ENCODE measurements at places on chromosomes 3 and 15.

- DNase-seq: no peak
Measured at GRCh38 chr15:96054621-96055020, 275.9 kb upstream of the NR2F2 start.

GRCh38 chr3:119800844-119801243 is 18.9 kb downstream of the NR1I2 start:
- no peak for DNase-seq

- no peak for DNase-seq
Measured at GRCh38 chr3:13947912-13948311, 68.0 kb upstream of the WNT7A start.

DNA sequence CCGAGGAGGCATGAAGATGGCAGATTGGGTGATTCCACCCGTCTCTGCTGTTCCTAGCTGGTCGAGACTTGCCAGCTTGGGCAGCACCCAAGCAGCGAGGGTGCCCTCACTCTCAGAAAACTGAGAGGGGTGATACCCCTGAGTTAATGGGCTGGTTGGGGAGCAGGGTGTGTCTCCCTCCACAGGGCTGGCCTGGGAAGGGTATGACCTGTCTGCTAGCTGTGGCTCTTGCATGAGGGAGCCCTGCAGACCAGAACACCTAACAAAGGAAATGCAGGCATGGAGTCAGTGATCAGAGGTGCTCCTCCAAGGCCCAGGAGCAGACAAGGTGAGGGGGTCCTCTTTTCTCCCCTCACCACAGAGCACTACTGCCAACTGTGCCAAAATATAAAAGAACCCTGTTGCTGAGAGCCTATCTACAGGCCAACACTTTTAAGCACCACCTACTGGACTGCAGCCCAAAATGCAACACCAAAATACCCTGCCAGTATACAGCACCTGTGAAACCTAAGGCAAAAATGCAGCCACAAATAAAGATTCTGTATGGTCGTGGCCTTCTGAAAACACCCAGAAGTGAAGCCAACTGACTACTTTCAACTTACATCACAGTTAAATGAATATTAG is 35.8 kb upstream of the PPM1L start:
- DNase-seq: no peak

- DNase-seq: peak; percentile 54
Measured at GRCh38 chr3:117790235-117790987, 1080.8 kb downstream of the TUSC7 start.

DNA sequence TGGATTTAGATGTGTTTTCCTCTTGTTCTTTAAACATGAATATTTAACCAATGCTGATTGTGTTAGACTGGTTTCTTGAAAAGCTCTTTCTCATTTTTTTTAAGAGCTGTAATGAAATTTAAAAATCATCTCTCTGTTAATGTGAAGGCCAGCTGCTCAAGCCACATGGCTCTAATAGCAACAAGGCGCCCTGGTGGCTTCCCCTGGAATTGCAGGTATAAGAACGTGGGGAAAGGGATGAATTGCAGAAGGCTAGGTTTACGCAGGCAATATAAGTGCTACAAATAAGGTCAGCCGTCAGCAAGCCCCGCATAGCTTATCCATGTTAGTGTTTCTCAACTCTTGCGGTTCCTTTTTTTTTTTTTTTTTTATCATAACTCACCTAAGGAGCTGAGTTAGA is 108.5 kb downstream of the SAMMSON start:
- no peak for DNase-seq

- no peak for DNase-seq
Measured at GRCh38 chr15:80252121-80252518, at the start of gene CTXND1. Gene CTXND1, minus strand, starts transcription at chr15:80252213. Its CDS starts 50,264 bp downstream, at chr15:80201949.

- peak; percentile 28 for DNase-seq
Measured at GRCh38 chr3:11287404-11287803, 15.2 kb downstream of the ATG7 start.

DNA sequence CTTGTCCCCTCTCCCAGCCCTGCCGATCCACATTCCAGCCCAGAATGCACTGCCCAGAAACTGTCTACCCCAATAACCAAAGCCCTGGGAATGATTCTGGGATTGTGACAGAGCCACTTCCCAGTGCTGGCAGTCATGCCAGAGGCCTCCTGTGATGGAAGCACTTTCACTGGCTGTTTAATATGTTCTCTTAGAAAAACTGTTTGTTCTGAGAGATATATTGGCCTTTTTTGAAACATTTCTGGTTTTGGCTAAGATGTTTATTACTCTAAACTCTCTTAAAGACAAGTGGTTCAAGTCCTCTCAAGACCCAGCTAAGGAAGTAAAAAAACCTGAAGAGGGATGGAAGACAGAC is 74.0 kb upstream of the HACD2 start:
- DNase-seq: no peak

- DNase-seq: no peak
Measured at GRCh38 chr3:27900316-27900715, 178.2 kb upstream of the EOMES start.

DNA sequence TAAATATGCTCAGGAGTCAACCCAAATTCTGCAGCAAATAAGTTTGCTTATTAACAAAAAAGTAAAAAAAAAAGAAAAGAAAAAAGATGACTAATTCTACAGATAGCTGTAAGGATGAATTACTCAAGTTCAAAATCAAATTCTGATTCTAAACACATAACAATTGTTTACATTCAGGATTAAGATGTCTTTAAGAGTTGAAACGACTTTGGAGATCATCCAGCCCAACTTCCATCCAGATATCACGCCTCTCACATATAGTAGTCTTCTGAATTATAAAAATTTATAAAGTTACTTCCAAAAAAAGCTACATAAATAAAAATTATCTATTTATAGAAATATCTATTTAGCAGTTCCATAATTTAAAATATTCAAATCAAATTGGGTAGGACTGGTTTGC is 39.8 kb downstream of the GYG1 start:
- DNase-seq: no peak

GRCh38 chr3:131705558-131706051 is 202.8 kb upstream of the MRPL3 start:
- DNase-seq: no peak

DNA sequence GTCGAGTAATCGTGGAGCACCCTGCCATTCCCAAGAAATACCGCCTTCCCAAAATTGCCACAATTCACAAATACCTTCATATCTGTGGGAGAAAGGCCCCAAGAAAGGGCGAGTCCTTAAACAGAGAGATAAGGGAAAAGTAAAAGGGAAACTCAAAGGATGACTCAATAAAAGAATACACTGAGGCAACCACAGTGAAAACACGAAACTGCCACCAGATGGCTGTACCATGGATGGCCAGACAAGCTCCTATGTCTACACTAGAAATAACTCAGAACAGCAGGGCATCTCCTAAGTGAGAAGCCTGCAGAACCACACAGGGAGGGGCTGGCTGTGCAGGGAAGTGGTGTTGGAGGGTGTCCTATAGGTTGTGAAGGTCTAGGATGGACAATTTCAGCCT is 25.0 kb downstream of the SRGAP3 start:
- no peak for DNase-seq

DNA sequence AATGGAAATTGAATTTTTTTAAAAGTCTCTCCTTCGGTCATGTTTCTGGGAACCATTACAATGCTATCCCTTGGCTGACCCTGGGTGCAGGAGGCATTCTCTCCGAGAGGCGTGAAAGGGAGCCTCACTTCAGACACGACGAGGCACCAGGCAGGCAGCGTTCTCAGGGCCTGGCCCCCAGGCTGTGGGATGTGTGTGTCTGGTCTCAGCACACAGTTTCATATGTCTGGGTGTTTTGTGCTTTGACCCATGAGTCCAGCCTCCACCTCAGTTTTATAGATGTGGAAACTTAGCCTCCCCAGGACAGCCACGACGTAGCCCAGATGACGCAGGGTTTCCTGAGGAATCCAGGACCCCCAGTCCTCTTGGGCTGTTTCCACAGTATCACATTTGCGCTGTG is 34.0 kb downstream of the FGD5 start:
- no peak for DNase-seq

DNA sequence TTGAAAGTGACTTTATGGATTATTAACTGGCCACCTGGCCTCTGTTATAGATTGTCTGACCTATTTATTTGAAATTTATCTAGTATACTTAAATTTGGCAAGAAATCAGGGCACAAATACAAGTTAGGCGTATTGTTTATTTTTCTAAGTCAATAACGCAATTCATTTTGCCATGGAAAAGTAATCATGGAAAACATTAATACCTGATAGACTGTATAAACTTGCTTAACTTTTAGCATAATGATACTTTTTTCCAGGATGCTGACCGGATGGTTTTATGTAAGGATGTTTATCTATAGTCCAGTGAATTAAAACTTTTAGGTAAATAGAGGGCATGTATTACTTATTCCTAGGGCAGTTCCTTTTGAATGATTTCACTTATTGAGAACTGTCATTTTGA is 20.2 kb downstream of the FNDC3B start:
- no peak for DNase-seq

DNA sequence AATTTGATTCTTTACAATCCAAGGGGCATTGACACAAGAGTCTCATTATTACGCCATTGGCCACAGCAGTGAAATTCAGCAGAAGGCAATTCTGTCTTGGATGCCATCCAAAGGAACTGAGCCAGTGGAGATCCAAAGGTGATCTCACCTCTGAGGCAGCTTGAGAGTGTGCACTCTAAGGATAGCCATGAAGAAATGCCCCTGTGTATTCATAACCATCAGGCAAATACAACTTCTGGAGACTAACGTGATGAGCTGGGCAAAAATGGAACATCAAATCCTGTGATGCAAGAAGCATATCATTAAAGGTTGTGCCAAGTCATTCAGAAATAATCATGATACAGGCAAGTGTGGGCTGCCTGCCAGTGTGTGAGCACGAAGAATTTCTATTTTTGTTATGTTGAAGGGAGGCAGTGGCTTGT is 41.4 kb downstream of the ROBO2 start:
- DNase-seq: peak; percentile 81

DNA sequence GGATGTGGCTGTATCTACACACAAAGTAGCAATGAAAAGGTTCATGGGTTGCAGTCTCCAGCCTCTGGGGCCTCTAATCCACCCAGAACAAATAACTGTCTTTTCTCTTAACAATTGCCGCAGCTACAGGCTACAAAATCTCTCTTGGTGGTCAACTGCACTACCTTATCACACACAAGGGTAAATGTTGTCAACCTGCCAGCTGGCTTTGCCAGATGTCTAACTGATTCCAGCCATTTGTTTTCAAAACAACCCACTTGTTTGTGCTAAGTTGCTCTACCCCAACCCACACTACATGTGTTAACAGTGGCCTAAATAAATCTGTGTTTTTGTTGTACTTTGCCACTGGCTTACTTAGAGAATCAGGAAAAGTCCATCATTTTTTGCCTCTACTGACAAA is 447.3 kb downstream of the TAFA4 start:
- no peak for DNase-seq

DNA sequence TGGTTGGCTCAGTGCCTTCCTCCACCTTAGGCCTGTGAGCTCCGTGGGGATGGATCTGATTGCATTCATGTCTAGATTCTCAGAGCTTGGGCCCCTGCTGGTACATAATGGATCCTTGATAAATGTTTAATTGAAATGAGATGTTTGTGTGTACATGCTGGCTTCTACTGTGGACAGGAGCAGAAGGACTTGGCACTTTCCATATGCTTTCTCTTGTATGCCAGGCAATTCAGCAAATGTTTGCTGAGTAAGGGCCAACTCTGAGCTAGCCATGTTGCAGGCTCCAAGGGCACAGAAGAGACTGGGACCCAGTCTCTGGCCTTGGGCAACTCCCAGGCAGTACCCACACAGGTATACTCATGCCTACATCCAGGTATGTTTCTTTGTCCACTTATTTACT is 67.0 kb downstream of the RAB11A start:
- DNase-seq: no peak

DNA sequence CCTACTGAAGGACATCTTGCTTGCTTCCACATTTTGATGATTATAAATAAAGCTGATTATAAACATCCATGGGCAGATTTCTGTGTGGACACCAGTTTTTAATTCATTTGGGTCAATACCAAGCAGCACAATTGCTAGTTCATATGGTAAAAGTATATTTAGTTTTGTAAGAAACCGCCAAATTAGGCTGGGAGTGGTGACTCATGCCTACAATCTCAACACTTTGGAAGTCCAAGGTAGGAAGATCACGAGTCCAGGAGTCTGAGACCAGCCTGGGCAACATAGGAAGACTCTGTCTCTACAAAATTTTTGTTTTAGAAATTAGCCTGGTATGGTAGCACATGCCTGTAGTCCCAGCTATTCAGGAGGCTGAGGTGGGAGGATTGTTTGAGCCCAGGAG is 52.6 kb upstream of the ABHD2 start:
- DNase-seq: no peak

DNA sequence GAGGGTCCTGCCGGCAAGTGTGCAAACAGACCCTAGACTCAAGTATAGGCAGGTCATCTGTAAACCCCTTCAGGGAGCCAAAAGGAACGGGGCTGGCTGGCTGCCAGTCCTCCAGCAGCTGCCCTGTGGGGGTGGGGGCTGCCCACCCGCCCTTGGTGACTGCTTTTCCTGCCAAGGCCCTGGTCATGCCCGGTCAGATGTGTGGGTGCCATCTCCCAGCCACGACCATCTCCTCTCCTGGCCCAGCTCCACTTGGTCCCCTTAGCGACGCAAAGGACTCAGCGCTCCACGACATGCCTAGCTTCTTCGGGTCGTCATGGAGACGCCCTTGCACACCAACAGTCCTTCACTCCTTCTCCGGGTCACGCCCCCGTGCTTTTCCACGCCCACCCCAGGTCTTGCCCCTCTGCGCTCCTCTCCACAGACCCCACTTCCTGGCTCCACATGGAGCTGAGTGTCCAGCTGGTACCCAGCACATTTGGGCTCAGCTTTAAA is 2.4 kb downstream of the MUC4 start:
- DNase-seq: no peak

DNA sequence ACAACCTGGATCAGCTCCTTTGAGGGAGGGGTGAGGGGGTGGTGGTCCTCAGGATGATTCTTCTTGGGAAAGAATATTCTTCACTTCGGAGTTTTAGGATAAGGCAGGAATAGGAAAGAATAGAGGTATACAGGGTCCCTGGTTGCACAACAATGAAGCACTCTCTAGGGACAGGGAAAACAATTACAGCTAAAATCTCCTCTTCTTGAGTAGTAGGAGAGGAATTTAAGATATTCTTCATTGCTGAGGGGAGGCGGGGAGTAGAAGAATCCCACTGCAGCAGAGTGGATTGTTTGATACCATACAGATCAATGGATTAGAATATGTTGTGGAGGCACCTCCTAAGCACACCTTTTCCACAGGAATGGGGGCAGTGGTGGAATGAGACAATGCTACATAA is 20.5 kb downstream of the SLC9C1 start:
- DNase-seq: no peak

- DNase-seq: no peak
Measured at GRCh38 chr3:67832817-67833216, 178.4 kb upstream of the SUCLG2 start.

DNA sequence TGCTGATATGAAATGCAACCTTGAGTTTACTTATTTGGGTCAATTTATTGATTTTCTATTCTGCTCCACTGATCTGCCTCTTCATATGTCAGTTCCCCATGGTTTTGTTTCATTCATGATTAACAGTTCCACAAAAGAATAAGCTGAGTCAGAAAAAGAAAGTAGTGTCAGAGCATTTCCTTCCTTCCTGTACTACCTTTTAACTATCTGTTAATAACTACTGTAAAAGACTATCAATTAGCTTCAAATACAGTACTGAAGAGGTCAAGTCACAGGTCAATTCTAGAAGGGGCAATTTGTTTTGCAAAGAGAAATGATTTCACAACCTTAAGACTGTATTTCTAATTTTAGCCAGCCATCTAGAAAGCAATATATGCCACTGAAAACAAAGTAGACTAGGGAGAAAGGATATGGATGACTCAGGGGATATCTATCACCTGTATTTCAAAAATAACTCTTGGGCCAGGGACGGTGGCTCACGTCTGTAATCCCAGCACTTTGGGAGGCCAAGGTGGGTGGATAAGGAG is 129.5 kb downstream of the TFDP2 start:
- no peak for DNase-seq

All from foreskin fibroblast (primary cell).